ENCODE measurements at places on chromosomes 4 and X.

DNA sequence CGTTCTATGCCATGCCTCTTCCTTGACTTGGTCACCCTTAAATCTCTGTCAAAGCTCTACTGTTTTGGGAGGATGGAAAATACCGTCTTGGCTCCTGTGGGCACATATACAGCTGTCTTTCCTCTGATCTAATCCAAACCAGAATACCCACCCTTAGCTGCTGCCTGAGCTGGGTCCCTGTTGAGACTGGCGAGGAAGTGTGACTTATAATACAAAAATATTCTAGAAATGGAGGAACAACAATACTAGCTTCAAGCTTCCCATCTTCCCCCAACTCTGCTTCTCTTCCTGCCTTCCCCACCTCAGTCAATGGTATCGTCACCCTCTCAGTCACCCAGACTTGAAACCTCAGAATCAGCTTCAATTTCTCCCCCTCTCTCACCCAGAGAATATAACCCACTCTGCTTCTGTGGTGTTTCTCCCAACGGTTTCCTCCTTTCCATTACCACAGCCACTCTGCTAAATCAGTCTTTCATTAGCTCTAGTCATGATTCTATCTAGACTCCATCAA is 599 bp upstream of the IL2RG start:
- DNase-seq = no peak

DNA sequence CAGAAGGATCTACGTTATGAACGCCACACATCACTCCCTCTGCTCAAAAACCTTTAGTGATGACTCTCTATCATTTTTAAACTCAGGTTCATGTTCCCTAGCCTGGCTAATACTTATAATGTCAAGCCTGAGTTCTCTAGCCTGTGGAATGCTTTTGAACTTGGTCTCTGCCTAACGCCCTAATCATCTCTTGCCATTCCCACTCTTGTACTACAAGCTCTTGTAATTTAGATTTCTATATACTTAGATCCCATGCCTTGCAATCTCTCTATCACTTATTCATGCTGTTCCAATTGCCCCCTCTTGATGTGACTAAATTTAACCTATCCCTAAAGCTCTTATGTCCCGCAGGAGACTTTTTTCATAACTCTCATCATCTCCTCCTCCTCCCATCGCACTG is 40.3 kb downstream of the SLC4A4 start:
- DNase-seq = no peak

DNA sequence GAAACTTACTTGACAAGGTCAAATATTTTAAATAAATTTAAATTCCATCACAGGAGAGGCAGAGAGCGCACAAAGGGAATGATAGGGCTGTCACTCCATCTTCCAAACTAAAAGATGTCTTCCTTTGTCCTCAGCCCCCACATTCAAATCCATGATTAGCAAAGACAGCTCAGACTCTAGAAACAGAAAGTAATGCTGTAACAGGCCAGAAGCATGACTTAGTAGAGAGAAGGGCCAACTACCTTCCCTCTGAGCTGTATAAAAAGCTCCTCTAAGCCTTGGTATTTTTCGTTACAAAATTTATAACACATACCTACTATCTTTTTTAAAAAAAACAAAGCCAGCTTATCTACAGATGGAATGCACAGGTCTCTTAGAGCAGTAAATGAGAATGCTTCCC is 207.4 kb downstream of the MAPK10 start:
- DNase-seq = no peak

DNA sequence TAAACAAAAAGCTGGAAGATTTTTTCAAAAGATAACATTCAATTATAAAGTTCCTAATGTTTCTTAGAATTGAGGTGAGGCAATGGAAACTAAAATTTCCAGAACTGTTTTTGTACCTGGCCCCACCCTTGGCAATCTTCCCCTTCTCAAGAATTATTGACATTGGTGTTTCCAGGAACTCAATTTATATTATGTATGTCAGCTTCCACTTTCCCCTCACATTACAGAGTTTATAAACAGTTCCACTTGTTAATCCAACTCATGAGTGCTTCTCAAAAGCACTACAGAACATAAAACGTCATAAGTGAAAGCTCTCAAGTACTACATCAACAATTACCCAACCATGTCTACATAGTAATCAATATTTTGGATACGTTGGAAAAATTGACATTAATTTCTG is 107.4 kb downstream of the FAM13A start:
- no peak for DNase-seq

DNA sequence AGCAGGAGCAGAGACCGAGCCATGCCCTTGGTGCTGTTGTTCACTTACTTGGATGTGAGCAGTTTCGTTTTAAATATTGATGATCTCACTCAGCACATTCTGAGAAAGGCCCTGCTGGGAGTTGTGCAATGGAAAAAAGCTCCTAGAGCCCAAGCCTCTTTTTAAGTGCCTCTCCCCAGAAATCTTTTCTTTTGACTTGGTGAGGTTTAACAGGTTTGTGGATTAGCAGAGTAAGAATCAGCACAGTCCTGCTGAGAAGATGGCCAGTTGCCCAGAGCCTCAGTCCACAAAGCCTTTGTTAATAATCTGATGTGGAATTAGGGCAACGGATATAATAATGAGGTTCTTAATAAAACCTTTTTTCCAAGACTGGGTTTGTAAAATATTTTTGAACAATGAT is 157.5 kb upstream of the ATP6AP2 start:
- no peak for DNase-seq

- no peak for DNase-seq
Observed at GRCh38 chr4:95556207-95556859, 7.6 kb upstream of the UNC5C start.

GRCh38 chr4:81786063-81786763 is 314.5 kb upstream of the RASGEF1B start:
- no peak for DNase-seq

DNA sequence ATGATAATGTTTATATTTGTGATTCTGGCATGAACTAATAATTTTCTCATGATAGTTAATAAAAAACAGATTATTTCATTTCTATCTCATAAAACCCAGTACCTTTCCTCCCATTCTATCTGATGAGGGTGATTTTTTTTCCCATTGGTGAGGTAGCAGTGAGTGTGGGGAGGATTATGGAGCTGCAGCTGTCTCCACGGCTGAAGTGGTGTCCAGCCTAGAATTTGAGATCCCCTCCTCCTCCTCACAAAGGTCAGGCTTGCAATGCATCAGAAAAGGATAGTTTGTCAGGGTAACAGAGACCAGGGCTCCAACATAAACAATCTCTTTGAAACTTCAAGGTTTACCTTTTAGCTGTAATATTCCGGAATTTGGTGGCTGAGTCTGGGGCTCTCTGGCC is 60.9 kb downstream of the C4orf51 start:
- DNase-seq = no peak

- DNase-seq = no peak
Observed at GRCh38 chr4:139540161-139540560, 15.9 kb downstream of the SETD7 start.

- no peak for DNase-seq
Observed at GRCh38 chr4:38665551-38666411, 1.8 kb downstream of the KLF3 start.

- no peak for DNase-seq
Observed at GRCh38 chr4:5045097-5045496, 6.2 kb upstream of the STK32B start.

- DNase-seq = no peak
Observed at GRCh38 chrX:152197465-152197864, 59.1 kb upstream of the MAGEA10 start.

GRCh38 chr4:3827616-3828492 is 61.7 kb downstream of the ADRA2C start:
- no peak for DNase-seq

Measured in esophagus muscularis mucosa (tissue), 4 donors.